Naive B cell (primary cell): ENCODE measurements at places on chromosomes 2 and 18. TPM values are rescaled to one million over a fixed set of nuclear protein-coding genes. Genes with fewer than 3 reads are reported as not detected.

The RUFY4 gene
- not detected for polyA plus RNA-seq

The CCDC85A gene
- polyA plus RNA-seq = not detected

The LYPD6B gene
- not detected for polyA plus RNA-seq

The TCF4 gene
- polyA plus RNA-seq = 199 TPM

The ZSWIM2 gene
- polyA plus RNA-seq = not detected

The LCT gene
- not detected for polyA plus RNA-seq

The CIB4 gene
- polyA plus RNA-seq = not detected

The PSTPIP2 gene
- polyA plus RNA-seq = 0.68 TPM

The ACMSD gene
- not detected for polyA plus RNA-seq

The RTP5 gene
- polyA plus RNA-seq = not detected

The LYG1 gene
- not detected for polyA plus RNA-seq

The IL1F10 gene
- polyA plus RNA-seq = not detected

The SCN9A gene
- polyA plus RNA-seq = not detected

The ICA1L gene
- 3.5 TPM for polyA plus RNA-seq

The RBBP8 gene
- polyA plus RNA-seq = 7.4 TPM

The PGAP1 gene
- not detected for polyA plus RNA-seq

The HAAO gene
- polyA plus RNA-seq = not detected

The TANC1 gene
- polyA plus RNA-seq = not detected

The FTCDNL1 gene
- 0.84 TPM for polyA plus RNA-seq

The EPG5 gene
- 5.9 TPM for polyA plus RNA-seq

The C2orf15 gene
- 2.9 TPM for polyA plus RNA-seq

The STAT4 gene
- 0.92 TPM for polyA plus RNA-seq

The CYP26B1 gene
- polyA plus RNA-seq = not detected

The FHL2 gene
- 0.17 TPM for polyA plus RNA-seq

The LRP2 gene
- not detected for polyA plus RNA-seq

The NAT8 gene
- not detected for polyA plus RNA-seq

The CHRND gene
- not detected for polyA plus RNA-seq

The LINC00305 gene
- not detected for polyA plus RNA-seq

The C2orf78 gene
- not detected for polyA plus RNA-seq

The SFTPB gene
- polyA plus RNA-seq = not detected
